Activated gamma-delta T cell treated with anti-CD3 and anti-CD28 coated beads, Interleukin-2, amount 50 U/mL, for 16 hours (primary cell): ENCODE measurements at places on chromosomes 3 and 15.

DNA sequence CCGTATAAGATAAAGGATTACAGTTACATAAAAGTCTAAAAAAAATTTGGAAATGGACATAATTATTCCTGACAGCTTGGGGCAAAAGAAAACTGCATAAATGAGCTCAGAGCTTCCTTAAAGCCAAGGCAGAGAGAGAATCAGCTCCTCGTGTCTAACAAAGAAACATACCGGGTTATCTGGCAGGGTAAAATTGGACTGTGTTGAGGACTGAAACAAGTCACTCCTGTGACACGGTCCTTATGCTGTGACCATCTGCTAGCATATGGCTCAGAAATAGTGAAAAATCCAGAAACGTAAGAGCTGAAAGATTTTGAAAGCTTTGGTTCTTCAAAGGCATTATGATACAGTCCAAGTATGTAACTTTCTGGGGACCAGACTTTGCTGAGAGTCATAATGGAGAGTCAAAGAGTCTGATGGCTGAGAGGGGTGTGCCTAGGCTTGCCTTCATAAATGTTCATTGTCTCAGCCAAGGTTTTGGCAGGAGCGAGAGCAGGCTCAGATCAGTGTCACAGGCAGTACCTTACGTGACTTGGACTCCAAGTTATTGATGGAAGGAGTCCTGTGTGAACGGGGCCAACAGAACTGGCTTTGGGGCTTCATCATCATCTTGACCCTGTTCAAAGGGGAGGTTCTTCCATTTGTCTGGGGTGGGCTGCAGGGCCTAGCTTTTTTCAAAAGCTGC lies 12.5 kb downstream of the MAP6D1 start:
- no peak for DNase-seq

- DNase-seq = no peak
These were observed 6.2 kb upstream of the CCDC80 start for GRCh38 chr3:112647122-112647521.

- no peak for DNase-seq
These were observed 12.2 kb upstream of the ZBED2 start for GRCh38 chr3:111607240-111607920.

- DNase-seq = no peak
These were observed 516.1 kb upstream of the NAALADL2 start for GRCh38 chr3:174342941-174343501.

DNA sequence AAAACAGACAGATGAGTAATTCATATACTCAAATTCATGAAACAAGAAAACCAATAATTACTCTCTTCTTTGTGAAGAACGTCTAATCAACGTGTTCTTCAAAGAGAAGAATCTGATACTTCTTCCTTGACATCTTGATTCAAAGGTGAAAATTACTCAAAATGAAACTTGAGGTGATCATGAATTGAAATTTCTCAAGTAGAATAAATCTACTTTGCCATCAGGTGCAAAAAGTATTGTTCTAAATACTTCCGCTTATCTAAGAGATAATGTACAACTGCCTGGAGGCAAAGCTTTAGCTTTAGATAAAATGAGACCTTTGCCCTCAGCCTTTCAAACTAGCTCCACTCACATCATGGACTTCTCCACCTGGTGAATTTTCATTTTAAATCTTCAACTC lies 13.9 kb upstream of the XXYLT1 start:
- DNase-seq = no peak

DNA sequence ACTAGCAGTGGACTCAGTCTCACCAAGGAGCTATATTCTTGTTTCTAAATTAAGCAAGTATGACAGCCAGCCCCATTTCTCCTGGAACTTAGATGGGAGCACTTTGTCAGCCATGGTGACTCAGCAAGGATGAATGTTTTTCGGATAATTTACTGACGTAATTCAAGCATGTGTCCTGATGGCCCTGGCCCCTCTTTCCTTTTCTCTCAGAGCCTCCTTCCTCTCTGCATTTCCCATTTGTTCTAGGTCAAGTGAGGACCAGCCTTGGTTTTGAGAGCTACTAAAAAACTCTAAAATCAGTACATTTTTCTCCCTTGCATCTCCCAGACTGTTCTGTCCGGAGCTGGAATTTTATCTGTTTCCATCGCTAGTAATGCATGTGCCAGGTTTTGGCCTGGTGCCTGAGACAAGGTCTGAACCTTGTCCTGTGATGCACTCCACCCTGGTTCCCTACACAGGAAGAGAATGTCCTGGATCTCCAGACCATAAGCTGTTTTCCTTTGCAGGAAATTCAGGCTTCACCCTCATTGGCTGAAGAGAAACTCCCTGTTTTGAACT lies 256.6 kb upstream of the ROPN1 start:
- no peak for DNase-seq

DNA sequence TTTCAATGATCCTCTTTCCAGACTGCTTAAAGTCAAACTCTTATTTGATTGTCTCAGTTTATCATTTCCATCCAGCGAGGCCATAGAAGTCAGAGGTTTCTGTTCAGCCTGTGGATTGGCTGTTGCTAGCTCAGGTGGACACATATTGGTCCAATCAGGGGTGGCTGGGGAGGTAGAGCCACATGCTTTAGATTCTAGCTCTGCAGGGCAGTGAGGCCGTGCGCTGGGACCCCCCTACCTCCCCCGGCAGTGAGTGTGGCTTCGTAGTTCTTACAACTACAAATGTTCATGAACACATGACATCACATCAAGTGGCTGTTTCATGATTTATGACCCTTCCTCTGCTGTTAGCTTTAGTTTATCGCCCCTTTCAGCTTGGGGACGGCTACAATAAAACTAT lies 18.0 kb downstream of the APOD start:
- no peak for DNase-seq

DNA sequence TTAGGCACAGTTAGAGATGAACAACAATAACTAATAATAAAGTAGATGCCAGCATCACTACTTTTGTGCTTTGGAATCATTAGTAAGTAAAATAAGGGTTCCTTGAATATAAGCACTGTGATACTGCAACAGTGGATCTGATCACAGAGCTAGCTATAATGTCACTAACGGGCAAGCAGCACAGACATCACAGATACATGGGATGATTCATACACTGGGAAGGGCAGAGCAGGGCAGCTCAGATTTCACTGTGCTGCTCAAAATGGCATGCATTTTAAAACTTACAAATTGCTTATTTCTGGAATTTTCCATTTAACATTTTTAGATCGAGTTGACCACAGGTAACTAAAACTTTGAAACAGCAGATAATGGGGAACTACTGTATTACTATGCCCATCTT lies 476.6 kb downstream of the FHIT start:
- no peak for DNase-seq

DNA sequence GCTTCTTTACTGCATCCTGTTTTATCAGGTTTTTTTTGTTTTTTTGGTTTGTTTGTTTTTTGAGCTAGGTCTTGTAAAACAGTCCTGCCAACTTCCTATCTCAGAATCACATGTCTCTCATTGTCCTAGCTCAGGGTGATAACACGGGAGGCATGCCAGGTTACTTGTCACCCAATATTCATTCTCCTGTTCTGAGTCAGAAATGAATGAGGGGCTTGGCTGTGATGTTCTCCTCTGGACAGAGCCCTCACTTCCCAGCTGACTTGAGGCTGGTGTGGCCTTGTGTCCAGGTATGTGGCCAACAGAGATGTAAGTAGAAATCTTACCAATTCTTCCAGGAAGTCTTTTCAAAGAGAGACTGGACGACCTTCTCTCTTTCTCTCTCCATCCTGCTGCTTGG lies 317.0 kb downstream of the GABRB3 start:
- DNase-seq = no peak

DNA sequence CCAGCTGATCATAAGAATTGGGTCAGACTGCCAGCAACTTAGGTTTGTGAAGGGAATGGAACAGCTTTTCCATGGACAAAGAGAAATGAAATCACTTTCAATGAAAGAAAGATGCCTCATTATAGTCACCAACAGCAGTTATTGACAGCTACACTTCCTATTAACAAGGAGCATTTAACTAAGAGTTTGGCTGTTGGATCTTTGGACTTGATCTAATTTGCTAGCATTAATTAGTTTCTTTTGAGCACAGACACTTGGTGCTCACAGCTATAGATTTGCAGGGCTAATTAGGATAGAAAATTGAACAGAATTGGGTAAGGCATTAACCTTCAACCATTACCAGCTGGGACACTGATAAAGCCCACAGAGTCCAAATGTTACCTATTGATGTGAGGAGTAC lies 24.2 kb downstream of the CMC1 start:
- no peak for DNase-seq

- no peak for DNase-seq
These were observed 154.1 kb downstream of the GREM1 start for GRCh38 chr15:32871883-32872282.

GRCh38 chr3:25536521-25537391 lies 108.7 kb downstream of the RARB start:
- DNase-seq = no peak

- DNase-seq = no peak
These were observed 84.8 kb upstream of the LIMD1 start for GRCh38 chr3:45509768-45510129.

GRCh38 chr3:178063461-178063860 lies 472.8 kb upstream of the KCNMB2 start:
- no peak for DNase-seq

DNA sequence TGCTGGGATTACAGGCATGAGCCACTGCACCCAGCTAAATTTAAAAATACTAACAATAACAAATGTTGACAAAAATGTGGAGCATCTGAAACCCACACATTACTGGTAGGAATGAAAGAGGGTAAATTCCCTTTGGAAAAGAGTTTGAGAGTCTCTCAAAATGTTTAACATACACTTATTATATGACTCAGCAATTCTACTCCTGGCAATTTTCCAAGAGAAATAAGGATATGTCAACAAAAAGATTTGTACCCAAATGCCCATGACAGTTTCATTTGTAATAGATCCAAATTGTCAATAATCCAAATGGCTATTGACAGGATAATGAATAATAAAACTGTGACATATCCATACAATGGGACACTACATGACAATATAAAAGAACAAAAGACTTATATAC lies 9.0 kb downstream of the HCLS1 start:
- no peak for DNase-seq

DNA sequence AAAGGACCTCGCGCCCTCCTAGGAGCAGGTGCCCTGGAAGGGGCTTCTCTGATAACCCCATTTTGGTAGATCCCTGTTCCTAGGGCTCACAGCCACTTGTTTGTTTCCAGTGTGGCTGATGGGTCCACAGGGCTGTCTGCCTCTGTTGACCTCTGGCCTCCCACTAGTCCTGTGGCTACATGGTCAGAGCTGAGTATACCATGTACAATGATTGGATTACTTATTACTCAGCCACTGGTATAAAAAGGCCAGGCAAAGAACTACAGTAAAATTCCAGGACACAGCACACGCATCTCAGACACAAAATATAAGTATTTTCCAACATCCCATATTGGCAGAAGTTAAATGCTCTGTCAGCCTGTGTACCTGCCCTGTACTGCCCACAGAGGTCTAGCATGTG lies 277.3 kb downstream of the GABRG3 start:
- no peak for DNase-seq

GRCh38 chr15:69853544-69853951 lies 244.2 kb downstream of the TLE3 start:
- DNase-seq = no peak

GRCh38 chr3:141093971-141094684 lies 43.0 kb downstream of the SPSB4 start:
- DNase-seq = no peak

GRCh38 chr3:54274607-54275006 lies 152.3 kb downstream of the CACNA2D3 start:
- DNase-seq = no peak

GRCh38 chr3:106844638-106845037 lies 532.6 kb upstream of the CCDC54 start:
- no peak for DNase-seq

- no peak for DNase-seq
These were observed 123.3 kb downstream of the XXYLT1 start for GRCh38 chr3:195147649-195148080.

- no peak for DNase-seq
These were observed 134.2 kb upstream of the RAD18 start for GRCh38 chr3:9097495-9097894.

GRCh38 chr3:7585052-7585451 lies 724.1 kb downstream of the GRM7 start:
- no peak for DNase-seq

GRCh38 chr15:34941831-34942230 lies 27.7 kb downstream of the AQR start:
- no peak for DNase-seq

GRCh38 chr15:93286446-93286845 lies 197.4 kb upstream of the RGMA start:
- DNase-seq = no peak

DNA sequence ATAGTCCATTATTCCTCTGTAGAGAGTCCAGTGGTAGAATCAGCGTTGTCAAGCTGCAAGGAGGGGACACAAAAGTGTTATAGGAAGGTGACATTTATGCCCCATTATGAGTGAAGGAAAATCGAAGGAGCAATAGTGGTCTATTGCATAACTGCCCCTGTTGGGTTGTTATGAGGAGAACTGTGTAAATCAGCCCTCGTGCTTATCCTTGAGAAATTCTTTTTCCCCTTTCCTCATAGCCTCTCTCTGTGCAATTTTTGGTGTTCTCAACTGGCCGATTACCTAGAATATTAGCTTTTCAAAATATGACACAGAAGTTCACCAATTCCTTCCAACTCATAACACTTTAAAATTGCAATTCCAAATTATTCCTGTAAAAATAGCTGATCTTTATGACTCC lies 286.6 kb downstream of the RBMS3 start:
- no peak for DNase-seq

DNA sequence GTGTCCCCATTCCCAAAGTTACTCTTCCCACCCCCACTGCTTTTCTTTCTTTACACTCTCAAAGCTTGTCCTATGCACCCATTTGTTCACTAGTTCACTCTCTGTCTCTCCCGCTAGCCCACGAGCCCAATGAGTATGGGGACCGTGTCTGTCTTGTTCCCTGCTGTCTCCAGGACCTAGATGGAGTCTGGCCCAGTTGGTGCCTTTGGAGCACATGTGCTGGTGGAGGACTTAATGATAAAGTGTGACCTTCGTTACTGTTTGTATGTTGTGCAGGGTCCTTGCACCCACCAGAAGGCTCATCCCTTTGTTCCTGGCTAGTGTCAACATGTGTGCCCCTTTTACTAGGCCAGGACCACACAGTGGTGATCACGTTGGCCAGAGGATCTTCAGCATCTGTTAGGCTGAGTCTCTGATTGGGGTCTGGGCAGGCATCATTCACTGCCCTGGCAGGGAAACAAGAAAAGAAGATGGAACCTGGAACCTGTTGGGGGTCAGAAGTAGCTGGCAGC lies 7.4 kb downstream of the CISH start:
- no peak for DNase-seq

GRCh38 chr3:108152274-108152673 lies 61.4 kb upstream of the CD47 start:
- DNase-seq = no peak

DNA sequence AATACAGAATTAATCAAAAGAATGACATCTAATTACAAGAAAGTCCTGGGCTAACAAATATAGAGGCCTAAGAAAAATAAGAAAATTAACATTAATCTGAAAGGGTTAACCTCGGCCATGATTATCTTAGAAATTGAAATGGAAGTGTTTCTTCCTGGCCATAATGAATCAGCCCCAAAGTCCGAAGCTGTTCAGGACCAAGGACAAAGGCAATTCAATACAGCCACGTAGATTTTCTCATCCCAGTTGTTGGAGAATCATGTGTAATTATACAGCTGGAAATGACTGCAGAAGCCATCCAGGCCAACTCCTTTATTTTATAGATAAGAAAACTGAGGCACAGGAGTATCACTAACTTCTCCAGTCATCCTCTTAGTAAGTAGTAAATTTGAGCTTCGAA lies 38.0 kb upstream of the GBE1 start:
- no peak for DNase-seq
